NCI-H226 (cell line): ENCODE measurements at places on chromosomes 1 and 21.

- no peak for DNase-seq
These were observed 717 bp downstream of the UBIAD1 start for GRCh38 chr1:11273595-11274234.

DNA sequence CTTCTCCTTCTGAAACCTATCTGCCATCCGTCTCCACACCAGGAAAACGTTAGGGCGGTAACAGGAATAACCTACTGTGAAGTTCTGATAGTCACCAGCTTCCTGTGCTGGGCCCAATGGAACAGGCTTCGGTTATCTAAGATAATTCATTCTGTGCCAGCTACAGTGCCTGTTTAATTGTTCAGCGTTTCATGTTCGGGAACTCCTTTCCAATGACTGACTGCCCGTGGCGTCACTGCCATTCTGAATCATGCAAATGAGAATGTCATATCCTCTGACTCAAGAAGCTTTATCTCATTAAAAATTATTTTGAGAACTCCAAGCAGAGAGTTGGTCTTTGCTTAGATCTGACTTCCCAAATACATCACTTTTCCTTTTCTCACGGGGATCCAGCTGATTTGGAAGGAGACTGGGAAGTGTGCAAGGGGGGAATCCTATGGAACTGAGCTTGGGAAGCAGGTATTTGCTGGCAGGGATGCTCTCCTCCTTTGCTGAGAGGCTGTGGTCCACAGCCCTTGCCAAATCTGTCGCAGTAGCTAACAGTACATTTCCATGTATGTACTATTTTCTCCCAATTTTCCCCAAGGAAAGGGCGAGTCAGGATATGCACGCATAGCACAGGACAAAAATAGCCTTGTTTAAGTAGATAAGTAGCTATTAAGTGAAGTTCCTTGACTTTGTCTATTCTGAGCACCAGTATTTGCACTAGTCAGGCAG lies 358.7 kb downstream of the LTN1 start:
- peak; percentile 89 for DNase-seq

GRCh38 chr1:38464071-38464661 lies 395.4 kb downstream of the RRAGC start:
- no peak for DNase-seq

- DNase-seq, result peak; percentile 56
These were observed 75.0 kb downstream of the PTPN14 start for GRCh38 chr1:214476229-214476985.

DNA sequence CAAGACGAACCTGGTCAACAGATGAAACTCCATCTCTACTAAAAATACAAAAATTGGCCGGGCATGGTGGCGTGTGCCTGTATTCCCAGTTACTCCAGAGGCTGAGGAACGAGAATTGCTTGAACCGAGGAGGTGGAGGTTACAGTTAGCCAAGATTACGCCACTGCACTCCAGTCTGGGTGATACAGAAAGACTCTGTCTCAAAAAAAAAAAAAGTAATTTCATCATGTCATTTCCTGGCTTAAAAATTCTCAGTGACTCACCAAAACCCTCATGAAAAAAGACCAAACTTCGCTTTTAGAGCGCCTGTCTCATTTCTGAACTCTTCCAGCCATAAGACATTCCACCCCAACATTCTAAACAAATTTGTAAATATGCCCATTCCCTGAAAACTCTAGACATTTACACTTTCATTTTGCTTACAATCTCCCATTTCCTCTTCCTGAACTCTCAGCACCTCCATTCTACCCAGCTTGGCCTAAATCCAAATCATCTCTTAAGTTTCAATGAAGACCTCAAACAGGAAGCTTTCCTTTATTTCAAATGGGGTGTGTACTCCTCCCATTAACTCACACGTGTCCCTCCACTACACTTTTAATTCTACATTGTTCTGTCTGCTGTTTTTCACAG lies 50.5 kb upstream of the PRRC2C start:
- DNase-seq, result peak; percentile 45

- DNase-seq, result no peak
These were observed 1.0 kb downstream of the ENTREP3 start for GRCh38 chr1:155254228-155254713.

DNA sequence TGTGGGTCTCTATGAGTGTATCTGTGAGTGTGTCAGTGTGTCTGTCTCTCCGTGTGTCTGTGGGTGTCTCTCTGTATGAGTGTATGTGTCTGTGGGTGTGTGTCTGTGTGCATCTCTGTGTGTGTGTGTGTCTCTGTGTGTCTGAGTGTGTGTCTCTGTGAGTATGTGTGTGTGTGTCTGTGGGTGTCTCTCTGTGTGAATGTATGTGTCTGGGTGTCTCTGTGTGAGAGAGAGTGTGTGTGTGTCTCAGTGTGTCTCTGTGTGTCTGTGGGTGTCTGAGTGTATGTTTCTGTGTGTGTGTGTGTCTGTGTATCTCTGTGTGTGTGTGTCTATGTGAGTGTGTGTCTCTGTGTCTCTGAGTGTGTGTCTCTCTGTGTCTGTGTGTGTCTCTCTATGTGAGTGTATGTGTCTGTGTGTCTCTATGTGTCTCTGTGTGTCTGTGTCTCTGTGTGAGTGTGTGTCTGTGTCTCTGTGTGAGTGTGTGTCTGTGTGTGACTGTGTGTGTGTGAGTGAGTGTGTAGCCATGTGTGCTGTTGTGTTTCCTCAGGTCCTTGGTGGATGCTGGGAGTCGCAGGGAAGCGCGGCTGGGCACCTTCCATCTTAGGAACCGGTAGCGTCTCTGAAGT lies 33.0 kb downstream of the DHRS3 start:
- DNase-seq, result no peak

DNA sequence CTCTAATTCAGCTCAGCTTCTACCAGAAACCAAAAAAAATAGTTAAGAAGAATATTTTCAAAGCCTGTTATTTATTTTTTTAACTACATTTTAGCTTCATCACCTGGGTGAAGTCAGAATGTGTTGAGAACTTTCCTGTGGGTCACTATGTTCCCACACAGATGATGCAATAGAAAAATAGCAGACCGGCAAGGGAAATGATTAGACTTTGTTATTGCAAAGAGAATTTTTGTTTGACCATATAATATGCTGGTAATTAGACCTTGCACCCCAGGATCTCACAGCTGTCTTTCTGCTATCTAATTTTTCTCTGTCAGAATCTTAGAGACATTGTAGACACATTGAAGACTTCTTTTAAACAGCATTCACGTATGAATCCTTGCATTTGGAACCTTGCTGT lies 299.3 kb downstream of the TBX15 start:
- DNase-seq, result no peak

DNA sequence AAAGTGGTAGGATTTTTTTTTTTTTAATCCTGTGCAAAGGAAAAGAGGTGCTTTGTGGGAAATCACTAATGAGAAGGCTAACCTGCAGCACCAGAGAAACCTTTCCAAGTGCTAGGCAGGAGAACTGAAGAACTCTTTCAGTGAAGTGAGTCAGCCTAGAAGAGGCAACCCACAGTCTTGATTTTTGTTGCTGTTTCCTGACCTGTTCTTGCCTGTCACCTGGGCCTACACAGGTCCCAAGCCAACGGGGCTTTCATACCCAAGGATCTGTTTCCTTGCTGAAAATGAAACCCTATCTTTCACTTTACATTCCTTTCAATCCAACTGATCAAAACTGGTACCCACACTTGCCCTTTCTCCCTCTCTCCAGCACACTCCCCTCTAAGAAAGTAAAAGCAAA lies 7.1 kb upstream of the IKBKE start:
- no peak for DNase-seq

DNA sequence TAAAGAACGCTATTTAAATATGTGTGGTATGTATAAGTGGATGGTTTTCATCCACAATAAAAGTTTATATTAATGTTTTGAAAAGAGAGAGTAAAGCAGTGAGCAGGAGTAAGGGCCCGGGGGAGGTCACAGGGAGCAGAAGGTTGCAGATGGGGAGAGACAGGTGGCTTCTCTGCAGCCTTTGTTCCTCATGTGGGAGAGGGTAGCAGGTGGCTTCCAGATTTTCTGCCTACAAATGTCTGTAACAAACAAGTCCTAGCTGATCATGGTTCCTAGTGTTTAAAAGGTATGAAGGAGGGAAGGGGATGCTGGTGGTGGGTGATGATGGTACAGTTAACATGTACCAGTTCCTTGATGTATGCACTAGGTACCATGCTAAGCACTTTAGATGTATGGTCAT lies 18.8 kb downstream of the QSOX1 start:
- no peak for DNase-seq

GRCh38 chr1:3886106-3886670 lies 13.9 kb downstream of the C1orf174 start:
- no peak for DNase-seq

GRCh38 chr1:33657833-33658232 lies 185.4 kb downstream of the ZSCAN20 start:
- no peak for DNase-seq

GRCh38 chr1:42913426-42914091 lies 45.1 kb downstream of the SLC2A1 start:
- DNase-seq, result peak; percentile 48

GRCh38 chr21:17467829-17468228 lies 45.0 kb upstream of the CXADR start:
- peak; percentile 50 for DNase-seq

- DNase-seq, result peak; percentile 34
These were observed 18.0 kb downstream of the KIAA0319L start for GRCh38 chr1:35539073-35539823.

- no peak for DNase-seq
These were observed 579 bp downstream of the PTCH2 start for GRCh38 chr1:44842486-44842861.

GRCh38 chr1:216448011-216448510 lies 24.8 kb upstream of the USH2A start:
- DNase-seq, result peak; percentile 14

DNA sequence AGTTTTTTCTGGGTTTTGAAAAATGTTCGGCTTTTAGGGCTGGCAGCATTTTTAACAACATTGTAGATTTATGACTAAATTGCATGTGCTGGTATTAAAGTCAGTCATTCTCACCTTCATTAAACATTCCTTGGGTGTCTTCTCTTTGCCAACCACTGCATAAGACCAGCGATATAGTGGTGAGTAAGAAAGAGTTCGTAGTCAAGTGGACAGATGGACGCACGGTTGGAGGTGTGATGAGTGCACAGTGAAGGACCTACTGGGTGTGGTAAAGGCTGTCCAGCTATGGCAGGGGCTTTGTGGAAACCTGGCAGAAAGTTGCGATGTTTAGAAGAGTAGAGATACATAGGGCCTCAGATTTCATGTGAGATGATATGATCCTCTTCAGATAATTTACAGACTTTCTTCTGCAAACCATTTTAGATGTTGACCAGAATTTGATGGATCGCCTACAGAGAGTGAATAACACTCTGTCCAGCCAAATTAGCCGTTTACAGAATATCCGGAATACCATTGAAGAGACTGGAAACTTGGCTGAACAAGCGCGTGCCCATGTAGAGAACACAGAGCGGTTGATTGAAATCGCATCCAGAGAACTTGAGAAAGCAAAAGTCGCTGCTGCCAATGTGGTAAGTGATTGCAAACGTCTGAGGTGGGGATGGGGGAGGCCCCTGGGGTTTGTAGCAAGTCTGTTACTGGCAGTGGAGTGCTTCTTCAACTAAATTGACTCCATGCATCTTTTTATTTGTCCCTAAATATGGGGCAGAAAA lies 56.0 kb upstream of the LAMC2 start:
- DNase-seq, result no peak

GRCh38 chr1:168567007-168567406 lies 9.4 kb upstream of the XCL1 start:
- no peak for DNase-seq

GRCh38 chr21:45110873-45111624 lies 36.7 kb downstream of the ADARB1 start:
- DNase-seq, result no peak

- DNase-seq, result no peak
These were observed at the start of gene UBE2U for GRCh38 chr1:64203420-64203819. UBE2U (plus strand) TSS chr1:64203623; CDS start chr1:64204051, 428 bp downstream.

DNA sequence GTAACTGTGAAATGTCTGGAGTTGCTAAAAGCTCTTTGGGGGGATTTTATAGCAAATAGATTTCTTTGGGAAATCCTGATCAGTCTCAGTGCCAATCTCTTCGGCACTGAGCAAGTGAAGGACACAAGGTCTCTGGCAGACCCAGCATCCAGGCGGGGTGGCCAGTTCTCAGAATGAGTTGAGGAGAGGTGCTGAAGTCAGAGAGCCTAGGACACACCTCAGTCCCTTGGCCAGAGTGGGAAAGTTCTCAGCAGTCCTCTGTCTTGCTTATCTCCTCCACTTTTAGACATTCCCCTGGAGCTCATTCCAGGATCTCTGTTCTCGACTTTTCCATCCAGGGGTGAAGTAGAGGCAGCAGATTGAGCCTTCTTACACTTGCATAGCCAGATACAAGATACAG lies 6.7 kb downstream of the HLX start:
- DNase-seq, result no peak

GRCh38 chr1:42305639-42306038 lies 29.4 kb downstream of the FOXJ3 start:
- no peak for DNase-seq

DNA sequence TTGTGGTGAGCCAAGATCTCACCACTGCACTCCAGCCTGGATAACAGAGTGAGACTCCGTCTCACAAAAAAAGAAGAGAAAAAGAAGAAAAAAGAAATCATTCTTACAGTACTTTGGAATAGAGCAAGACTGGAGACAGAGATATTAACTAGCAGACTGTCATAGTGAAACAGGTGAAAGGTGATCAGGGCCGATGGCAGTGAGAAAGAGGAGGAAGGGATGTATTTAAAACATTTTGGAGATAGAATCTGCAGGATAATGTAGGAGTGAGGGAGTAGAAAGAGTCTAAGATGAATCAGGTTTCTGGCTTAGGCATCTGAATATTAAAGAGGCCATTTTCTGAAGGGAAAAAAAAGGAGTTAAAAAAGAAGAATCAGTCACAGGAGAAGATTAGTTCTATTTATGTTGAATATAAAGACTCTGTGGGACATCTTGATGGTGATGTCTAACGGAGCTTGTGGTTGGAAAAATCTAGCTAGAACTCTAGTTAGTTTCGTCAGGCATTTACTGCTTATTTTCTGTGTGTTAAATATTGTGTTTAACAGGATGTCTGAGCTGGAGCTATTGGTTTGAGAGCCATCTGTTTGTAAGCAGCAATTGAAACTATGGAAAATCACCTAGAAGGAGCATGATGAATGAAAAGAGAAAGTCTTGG lies 28.4 kb downstream of the BCL9 start:
- DNase-seq, result no peak
